ENCODE measurements at places on chromosomes 16 and 17. TPM values are rescaled to one million over a fixed set of nuclear protein-coding genes. Genes with fewer than 3 reads are reported as not detected.

- no peak for DNase-seq
These were observed 91.2 kb downstream of the ZNF778 start for GRCh38 chr16:89308391-89309333.

Gene OTOA
- 0.48 TPM for total RNA-seq

Gene KCNJ12
- 2.5 TPM for total RNA-seq

Gene UNC45B
- total RNA-seq = not detected

Gene RNF167
- 63.3 TPM for total RNA-seq

DNA sequence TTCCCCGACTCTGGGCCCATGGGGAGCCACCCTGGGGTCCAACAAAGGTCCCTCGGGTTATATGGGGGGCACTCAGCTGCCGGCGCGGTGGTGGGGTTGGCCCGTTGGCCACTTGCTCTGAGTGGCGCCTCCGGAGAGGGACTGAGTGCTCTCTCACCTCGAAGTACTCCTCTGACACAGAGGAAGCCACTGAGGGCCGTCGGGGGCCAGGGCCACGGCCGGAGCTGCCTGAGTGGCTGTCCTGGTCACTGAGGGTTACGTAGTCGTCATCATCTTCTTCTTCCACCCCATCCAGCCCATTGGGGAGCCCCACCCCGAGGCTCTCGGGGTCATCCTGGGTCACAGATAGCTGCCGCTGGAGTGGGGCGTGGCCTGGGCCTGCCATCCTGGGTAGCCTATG lies 25.7 kb downstream of the SLC5A10 start:
- DNase-seq = no peak
